Trophoblast cell (in vitro differentiated cells and primary cell): ENCODE measurements at places on chromosomes 6 and 20.
A peak's percentile ranks its signal among the peaks of the same experiment; 100 is the strongest.

GRCh38 chr6:41356825-41357224, 21.4 kb downstream of the NCR2 start:
- H3K27ac ChIP-seq = no peak overlapping the region
- no peaks in the 10 kb centered on the region for H3K4me1 ChIP-seq
- H3K27me3 ChIP-seq = no peaks in the 10 kb centered on the region
- no peak for DNase-seq
- no peaks in the 10 kb centered on the region for H3K36me3 ChIP-seq

DNA sequence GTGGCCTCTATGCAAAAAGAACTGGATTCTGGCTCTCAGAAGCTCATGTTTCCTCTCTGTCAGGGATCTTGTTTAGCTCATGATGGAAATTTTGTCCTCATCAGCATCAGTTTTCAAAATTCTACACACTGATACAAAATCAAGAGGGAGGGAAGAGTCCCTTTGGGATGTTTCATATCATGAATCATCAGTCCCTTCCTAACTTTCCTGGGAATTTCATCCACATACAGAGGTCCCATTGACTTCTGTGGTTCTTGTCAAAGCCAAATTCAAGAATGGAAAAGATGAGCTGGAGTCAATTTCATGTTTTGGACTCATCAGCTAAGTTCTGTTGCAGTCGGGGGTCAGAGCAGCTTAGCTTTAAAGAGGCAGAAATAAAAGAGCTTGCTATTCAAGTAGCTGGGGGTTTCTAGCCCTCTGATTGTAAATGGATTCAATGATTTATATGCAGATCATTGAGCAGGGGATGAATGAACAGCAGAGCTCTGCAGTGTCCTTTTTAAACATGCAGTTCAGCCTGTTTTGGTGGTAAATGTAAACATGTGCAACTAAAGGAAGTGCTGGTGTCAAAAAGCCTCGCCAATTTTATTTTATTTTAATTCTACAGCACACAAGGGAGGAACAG, 21.3 kb upstream of the TMEM14A start:
- no peaks in the 10 kb centered on the region for H3K36me3 ChIP-seq
- no peaks in the 10 kb centered on the region for H3K27me3 ChIP-seq
- H3K27ac ChIP-seq = no peak overlapping the region
- no peak overlapping the region for H3K4me3 ChIP-seq
- no peak for DNase-seq

DNA sequence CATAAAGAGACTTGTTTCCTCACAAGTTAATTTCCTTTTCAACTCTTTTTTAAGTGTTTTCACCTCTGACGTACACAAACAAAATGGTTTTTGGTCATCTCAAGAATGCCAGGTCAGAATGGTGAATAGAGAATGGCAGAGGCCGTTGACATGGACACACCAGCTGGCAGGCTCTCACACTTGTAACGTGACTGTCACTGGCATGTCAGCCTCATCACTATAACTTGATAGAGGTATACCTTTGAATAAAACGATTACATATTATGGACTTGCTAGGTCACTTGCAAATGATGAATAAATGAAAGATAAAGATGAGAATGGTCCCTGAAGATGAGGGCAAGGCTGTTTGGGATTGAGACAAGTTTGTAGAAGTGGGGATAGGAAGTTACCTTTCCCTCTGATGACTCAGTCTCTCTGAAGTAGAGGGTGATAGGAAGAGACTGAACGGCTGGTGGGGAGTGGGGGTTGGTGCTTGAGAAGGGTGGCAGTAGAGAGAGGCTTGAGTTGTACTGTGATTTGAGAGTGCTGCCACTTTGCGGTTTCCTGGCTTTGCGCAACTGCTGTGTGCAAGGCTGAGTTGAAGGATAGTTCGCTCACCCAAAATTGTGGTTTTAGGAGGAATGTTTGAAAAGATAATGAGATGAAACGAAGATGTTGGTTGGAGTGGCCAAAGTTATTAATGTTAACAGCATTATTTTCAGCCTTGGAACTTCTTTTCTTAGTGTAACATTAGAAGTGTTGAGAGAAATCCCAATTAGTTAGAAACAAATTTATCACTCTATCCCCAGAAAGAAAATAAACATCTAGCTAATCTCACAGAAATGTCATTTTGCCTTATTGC, 30.3 kb downstream of the TBPL1 start:
- no peaks in the 10 kb centered on the region for H3K27me3 ChIP-seq
- no peak overlapping the region for H3K27ac ChIP-seq
- H3K4me3 ChIP-seq = no peak overlapping the region
- H3K36me3 ChIP-seq = peaks cover 3% of the 10 kb centered on the region
- no peaks in the 10 kb centered on the region for H3K4me1 ChIP-seq

DNA sequence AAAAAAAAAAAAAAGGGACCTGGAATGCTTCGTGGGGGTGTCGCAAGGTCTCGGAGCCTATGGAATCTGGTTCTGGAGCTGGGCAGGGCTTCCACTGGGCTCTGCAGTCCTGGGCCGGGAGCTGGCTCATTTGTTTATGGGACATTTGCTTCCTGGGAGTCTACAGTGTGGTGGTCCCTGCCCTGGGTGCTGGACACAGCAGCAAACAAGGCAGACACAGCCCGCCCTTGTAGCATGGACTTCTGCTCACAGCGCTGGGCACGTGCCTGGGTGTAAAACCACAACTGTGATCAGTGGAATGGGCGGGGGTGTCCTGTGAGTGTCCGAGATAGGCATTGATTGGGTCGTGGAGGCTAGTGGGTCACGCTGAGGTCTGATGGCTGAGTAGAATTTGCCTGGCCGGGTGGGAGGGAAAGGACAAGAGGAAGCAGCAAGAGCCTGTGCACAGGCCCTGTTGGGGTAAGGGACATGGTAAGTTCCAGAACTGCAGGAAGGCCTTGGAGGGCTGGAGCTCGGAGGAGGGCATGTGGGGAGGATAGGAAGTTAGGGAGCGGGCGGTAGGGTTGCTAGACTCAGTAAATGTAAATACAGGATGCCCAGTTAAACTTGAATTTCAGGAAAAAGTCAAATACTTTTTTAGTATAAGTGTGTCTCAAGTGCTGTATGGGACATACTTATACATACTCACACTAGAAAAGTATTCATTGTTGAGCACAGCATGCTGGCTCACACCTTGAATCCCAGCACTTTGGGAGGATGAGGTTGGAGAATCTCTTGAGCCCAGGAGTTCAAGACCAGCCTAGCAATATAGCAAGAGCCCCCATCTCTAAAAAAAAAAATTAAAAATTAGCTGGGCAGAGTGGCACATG, 61.3 kb upstream of the PMEPA1 start:
- DNase-seq = peak; percentile 46
- H3K36me3 ChIP-seq = no peaks in the 10 kb centered on the region
- H3K4me3 ChIP-seq = no peak overlapping the region
- no peaks in the 10 kb centered on the region for H3K27me3 ChIP-seq
- H3K4me1 ChIP-seq = peaks cover 33% of the 10 kb centered on the region

DNA sequence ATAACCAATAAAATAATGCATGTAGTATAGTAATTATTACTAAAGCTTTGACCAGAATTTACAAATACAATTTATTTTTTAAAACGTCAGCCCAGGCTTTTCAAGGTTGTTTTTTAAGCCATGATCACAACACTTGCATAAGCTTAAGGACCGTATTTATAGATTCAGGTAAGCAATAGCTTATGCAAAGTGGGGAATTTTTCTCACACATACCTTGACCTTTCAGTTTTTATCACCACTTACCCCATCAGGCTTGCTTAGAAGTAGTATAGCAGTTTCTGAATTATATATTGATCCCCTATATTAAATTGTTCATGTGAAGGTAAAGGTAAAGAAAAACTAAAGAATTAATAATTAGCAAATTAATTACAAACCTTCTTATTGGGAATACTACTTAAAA, 232.3 kb upstream of the FKBP1C start:
- no peaks in the 10 kb centered on the region for H3K4me1 ChIP-seq
- H3K36me3 ChIP-seq = no peaks in the 10 kb centered on the region
- H3K4me3 ChIP-seq = no peak overlapping the region
- H3K27ac ChIP-seq = no peak overlapping the region
- no peak for DNase-seq
- no peaks in the 10 kb centered on the region for H3K27me3 ChIP-seq

GRCh38 chr6:30610065-30610464, 7.0 kb downstream of the PPP1R10 start:
- no peak overlapping the region for H3K4me3 ChIP-seq
- H3K27me3 ChIP-seq = no peaks in the 10 kb centered on the region
- no peak overlapping the region for H3K27ac ChIP-seq
- H3K4me1 ChIP-seq = no peaks in the 10 kb centered on the region
- no peak for DNase-seq
- peaks cover 29% of the 10 kb centered on the region for H3K36me3 ChIP-seq

- H3K4me1 ChIP-seq = no peaks in the 10 kb centered on the region
- DNase-seq = no peak
- no peak overlapping the region for H3K27ac ChIP-seq
- H3K27me3 ChIP-seq = no peaks in the 10 kb centered on the region
- no peak overlapping the region for H3K4me3 ChIP-seq
These were observed 633.1 kb downstream of the GRIK2 start for GRCh38 chr6:102026649-102027048.

- no peak overlapping the region for H3K4me3 ChIP-seq
- peak; percentile 45 for DNase-seq
- H3K27me3 ChIP-seq = no peaks in the 10 kb centered on the region
These were observed 26.1 kb upstream of the TBC1D7 start for GRCh38 chr6:13354331-13355042.

DNA sequence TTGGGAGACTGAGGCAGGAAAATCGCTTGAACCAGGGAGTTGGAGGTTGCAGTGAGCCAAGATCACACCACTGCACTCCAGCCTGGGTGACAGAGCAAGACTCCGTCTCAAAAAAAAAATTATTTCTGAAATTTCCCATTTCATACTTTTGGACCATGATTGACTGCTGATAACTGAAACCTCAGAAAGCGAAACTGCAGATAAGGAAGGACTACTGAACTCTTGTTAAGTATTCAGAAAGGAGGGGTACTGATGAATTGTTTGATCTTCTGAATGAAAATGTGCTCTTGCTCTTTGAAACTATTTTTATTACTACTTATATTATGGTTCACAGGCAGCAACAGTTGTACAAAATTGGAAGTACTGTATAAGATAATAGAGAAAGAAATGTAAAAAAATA, 69.0 kb downstream of the HDGFL1 start:
- H3K27ac ChIP-seq = no peak overlapping the region
- no peak for DNase-seq
- H3K4me3 ChIP-seq = no peak overlapping the region
- no peaks in the 10 kb centered on the region for H3K36me3 ChIP-seq
- H3K4me1 ChIP-seq = no peaks in the 10 kb centered on the region

- H3K36me3 ChIP-seq = no peaks in the 10 kb centered on the region
- no peaks in the 10 kb centered on the region for H3K27me3 ChIP-seq
- no peak overlapping the region for H3K27ac ChIP-seq
These were observed 1.4 kb downstream of the ELOVL5 start for GRCh38 chr6:53347250-53347920.

GRCh38 chr20:39588148-39588757, 626.1 kb downstream of the DHX35 start:
- H3K27ac ChIP-seq = no peak overlapping the region
- H3K36me3 ChIP-seq = no peaks in the 10 kb centered on the region
- no peak for DNase-seq
- peaks cover 5% of the 10 kb centered on the region for H3K4me1 ChIP-seq
- H3K27me3 ChIP-seq = no peaks in the 10 kb centered on the region

- no peaks in the 10 kb centered on the region for H3K27me3 ChIP-seq
- H3K4me3 ChIP-seq = no peak overlapping the region
- H3K27ac ChIP-seq = no peak overlapping the region
- DNase-seq = no peak
- H3K4me1 ChIP-seq = no peaks in the 10 kb centered on the region
- no peaks in the 10 kb centered on the region for H3K36me3 ChIP-seq
These were observed 3.4 kb downstream of the CALHM4 start for GRCh38 chr6:116556814-116557415.

GRCh38 chr6:43950051-43950605, 177.1 kb downstream of the MRPL14 start:
- H3K4me1 ChIP-seq = peaks cover 5% of the 10 kb centered on the region
- H3K27me3 ChIP-seq = no peaks in the 10 kb centered on the region
- no peak for DNase-seq
- no peaks in the 10 kb centered on the region for H3K36me3 ChIP-seq

DNA sequence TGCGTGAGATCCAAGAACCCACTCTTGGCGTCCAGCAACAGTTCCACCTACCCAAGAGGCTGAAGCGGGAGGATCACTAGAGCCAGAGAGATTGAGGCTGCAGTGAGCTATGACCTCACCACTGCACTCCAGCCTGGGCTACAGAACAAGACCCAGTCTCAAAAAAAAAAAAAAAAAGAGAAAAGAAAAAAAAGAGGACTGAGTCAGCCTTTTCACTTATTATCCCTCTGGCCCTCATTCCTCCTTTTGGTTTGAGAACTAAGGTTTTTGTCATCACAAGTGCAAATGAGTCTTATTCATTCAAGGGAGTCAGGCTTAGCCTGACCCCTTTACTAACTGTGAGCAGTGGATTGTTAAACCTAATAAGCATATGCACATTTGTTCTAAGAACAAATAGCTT, 37.9 kb upstream of the JARID2 start:
- H3K27ac ChIP-seq = peak overlapping the region; percentile 53
- no peaks in the 10 kb centered on the region for H3K27me3 ChIP-seq
- peak; percentile 44 for DNase-seq
- H3K4me3 ChIP-seq = no peak overlapping the region

- no peaks in the 10 kb centered on the region for H3K36me3 ChIP-seq
- DNase-seq = peak; percentile 7
- H3K4me3 ChIP-seq = no peak overlapping the region
- H3K27me3 ChIP-seq = no peaks in the 10 kb centered on the region
- no peak overlapping the region for H3K27ac ChIP-seq
These were observed 5.9 kb downstream of the NUDT3 start for GRCh38 chr6:34386316-34387137.

GRCh38 chr6:96975852-96976251, 51.3 kb downstream of the KLHL32 start:
- no peak overlapping the region for H3K27ac ChIP-seq
- no peaks in the 10 kb centered on the region for H3K27me3 ChIP-seq
- H3K4me3 ChIP-seq = no peak overlapping the region
- H3K36me3 ChIP-seq = no peaks in the 10 kb centered on the region
- DNase-seq = peak; percentile 38
- no peaks in the 10 kb centered on the region for H3K4me1 ChIP-seq

GRCh38 chr20:36666181-36666740, 20.3 kb upstream of the SLA2 start:
- no peak overlapping the region for H3K27ac ChIP-seq
- H3K27me3 ChIP-seq = no peaks in the 10 kb centered on the region
- peaks cover 1% of the 10 kb centered on the region for H3K36me3 ChIP-seq
- no peak for DNase-seq
- no peaks in the 10 kb centered on the region for H3K4me1 ChIP-seq
- H3K4me3 ChIP-seq = no peak overlapping the region

DNA sequence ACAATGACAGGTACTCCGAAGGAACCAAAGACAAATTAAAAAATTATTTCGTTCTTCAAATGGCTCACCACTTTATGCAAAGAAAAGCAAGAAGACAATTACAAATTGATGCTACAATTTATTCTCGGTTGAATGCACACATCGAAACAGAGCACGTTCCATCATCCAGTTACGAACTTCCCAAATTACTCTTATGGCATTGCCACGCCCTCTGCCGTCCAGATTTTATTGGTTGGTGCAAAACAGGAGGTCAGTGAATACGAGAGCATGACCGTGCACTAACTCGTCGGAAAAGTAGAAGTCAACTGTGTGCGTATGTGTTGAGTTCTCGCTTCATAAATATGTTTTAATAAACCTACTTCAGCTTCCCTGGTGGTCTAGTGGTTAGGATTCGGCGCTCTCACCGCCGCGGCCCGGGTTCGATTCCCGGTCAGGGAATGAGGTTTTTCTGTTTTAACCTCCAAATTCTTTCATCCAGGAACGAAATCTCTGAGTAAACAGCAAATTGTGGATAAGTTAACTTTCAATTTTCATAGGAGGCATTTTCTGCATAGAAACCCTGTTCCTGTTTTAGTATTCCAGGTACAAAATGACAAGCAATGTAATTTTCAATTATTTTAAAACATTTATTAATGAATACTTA, 23.2 kb downstream of the ZNF311 start:
- H3K27me3 ChIP-seq = no peaks in the 10 kb centered on the region
- H3K4me1 ChIP-seq = peaks cover 26% of the 10 kb centered on the region
- DNase-seq = peak; percentile 93
- no peak overlapping the region for H3K27ac ChIP-seq
- H3K36me3 ChIP-seq = no peaks in the 10 kb centered on the region
